GM03348 (cell line): ENCODE measurements at places on chromosomes 16 and 17.

DNA sequence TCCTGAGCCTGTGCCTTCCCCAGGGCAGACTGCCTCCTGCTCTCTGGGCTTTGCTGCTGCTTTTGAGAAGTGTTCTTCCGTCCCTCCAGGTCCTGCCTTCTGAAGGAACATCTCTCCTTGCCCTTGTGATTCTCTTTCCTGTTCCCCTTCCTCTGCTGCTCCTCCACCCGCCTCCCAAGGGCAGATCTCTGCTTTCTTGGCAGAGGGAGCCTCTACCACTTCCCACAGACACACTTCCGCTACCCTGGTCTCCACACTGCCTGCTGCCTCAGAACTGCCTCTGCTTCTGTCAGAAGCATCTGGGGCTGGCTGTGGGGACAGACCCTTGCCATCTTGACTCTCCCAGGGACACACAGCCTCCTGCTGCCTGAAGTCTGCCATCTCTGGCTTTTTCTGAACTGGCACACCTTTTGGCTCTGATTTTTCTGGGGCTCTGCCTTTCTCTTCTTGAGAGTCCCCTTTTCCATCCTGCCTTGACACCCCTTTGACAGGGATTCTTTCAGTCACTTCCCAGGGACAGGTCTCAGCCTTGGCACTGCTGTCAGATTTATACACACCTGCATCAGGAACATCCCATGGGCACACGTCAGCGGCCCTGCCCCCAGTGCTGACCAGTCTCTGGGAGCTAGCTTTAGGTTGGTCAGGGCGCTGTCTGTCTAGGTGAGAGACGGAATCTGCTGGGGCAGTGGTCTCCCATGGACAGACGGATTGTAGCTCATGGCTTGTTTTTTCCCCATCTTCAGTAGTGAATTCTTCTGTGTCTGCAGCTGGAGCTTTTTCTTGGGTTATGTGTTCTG lies 16.6 kb downstream of the GPR179 start:
- DNase-seq = no peak

DNA sequence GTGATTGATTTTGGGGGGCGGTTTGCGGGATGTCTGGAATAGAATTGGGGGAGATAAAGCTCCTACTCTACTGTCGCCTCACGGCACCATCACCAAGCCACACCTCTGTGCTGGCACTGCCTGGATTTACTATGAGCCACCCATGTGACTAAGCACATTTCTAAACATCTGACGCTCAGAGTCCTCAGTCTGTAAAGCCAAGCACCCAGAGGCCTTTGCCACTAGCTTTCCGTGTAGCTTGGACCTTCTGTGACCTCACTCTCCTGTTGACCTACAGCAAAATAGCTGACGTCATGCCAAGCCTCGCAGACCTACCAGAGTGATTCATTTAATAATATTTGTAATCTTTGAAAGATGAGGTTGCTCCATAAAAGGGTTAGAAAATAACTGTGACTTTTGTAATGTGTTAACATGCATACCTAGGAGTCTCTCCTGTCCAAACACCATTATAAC lies 38.5 kb upstream of the MYOCD start:
- DNase-seq = peak; percentile 43

DNA sequence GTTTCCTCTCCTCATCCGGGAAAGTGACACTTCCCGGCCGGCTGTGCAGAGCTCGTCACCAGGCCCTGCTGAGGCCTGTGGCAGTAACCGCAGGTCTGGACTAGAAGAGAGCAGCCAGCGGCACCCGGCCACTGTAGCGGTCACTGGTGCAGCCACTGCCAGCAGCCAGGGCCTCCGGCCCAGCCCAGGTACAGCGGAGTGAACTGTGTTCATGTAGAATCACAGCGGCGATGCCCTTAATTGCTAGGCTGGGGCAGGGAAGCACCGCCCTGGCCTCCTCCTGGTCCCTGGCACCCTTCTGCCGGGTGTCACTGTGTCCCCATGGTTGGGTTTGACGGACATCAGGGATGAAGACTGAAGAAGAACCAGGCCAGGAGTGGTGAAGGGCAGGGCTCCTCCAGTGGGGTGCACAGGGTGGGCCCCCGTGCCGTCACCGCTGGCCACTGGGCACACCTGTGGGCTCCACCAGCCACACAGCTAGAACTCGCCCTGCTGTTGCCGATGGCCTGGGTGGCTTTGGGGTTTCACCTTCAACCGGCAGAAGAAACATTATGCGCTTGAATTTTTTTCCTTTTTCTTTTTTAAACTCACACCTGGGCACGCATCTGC lies 165.2 kb upstream of the CHMP6 start:
- DNase-seq = no peak

DNA sequence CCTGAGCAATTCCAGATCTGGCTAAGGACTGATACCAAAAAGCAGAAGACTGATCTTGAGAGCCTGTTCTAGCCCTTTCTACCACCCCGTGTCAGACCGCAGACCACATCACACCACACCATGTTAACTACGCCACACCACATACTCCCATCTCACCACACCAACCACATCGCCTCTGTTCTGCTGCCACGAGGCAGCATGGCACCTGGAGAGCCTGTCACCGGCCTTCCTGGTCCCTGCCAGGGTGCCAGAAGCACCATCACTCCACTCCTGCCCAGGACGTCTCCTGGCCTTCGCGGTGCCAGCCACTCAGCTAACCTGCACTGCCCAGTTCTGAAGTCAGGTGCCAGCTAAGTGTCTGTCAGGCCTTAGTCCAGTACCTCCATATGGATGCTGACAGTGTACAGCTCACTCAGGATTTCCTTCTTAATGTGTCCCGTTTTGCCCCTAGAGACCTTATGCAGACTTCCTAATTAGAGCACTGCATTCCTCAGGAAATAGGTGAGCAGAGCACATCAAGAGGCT lies 37.2 kb upstream of the BCAR1 start:
- no peak for DNase-seq

DNA sequence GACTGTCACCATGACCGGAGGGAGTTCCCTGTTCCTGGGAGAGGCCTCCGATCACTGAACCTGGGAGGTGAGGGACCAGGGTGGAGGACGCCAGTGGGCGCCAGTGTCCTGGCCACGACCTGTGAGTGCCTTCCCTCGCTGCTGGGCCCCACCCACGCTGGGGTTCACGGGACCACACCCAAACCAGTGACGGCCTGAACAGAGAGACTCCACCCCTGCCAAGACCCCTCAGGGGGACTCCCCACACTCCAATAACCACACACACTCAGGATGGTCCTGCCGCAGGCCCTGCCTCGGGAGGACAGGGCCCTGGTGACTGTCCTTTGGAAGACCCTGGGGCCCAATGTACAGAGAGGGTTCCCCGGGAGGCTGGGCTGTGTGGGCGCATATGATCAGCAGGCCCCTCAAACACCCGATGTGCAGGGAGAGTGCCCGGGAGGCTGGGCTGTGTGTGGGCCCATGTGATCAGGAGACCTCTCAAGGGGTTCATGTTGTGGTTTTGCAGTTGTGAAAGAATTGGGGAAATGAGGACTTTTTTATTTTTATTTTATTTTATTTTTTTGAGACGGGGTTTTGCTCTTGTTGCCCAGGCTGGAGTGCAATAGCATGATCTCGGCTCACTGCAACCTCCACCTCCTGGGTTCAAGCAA lies 26.6 kb downstream of the TPSD1 start:
- DNase-seq = no peak

GRCh38 chr17:77571155-77571981 lies 387.1 kb upstream of the TNRC6C start:
- peak; percentile 29 for DNase-seq
